ENCODE measurements at places on chromosomes 12 and 14.
A peak's percentile ranks its signal among the peaks of the same experiment; 100 is the strongest.

GRCh38 chr12:104133321-104133720 lies 4.7 kb downstream of the NFYB start:
- no peak for DNase-seq

GRCh38 chr14:79193689-79194477 lies 1017.4 kb downstream of the DIO2 start:
- DNase-seq, result no peak

GRCh38 chr12:31034372-31034771 lies 39.3 kb upstream of the DDX11 start:
- no peak for DNase-seq

DNA sequence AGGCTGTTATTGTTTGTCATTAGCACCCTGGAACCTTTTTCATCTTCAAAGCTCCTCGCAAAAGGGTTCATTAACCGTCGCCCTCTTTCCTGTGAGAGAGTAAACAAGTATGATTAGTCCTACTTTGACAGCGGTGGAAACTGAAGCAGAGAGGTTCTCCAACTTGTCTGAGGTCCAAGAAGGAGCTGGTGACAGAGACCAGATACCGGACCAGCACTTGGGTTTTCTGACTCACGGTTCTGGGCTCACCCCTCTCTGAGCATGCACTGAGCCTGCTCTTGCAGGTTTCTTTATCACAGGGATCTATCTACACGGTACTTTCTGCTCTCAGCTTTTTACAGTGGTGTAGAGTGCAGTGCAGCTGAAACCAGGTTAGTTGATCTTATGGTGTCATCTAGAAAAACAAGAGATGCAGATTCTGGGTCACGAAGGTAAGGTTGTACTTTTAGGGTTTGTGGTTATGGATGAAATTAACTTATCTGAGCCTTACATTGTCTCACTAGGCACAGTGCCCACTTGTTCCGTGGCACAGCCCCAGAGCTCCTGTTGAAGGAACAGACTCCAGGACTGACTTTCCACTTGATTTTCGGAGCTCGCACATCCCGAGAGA lies 62.1 kb downstream of the PPP2R5C start:
- DNase-seq, result peak; percentile 54

DNA sequence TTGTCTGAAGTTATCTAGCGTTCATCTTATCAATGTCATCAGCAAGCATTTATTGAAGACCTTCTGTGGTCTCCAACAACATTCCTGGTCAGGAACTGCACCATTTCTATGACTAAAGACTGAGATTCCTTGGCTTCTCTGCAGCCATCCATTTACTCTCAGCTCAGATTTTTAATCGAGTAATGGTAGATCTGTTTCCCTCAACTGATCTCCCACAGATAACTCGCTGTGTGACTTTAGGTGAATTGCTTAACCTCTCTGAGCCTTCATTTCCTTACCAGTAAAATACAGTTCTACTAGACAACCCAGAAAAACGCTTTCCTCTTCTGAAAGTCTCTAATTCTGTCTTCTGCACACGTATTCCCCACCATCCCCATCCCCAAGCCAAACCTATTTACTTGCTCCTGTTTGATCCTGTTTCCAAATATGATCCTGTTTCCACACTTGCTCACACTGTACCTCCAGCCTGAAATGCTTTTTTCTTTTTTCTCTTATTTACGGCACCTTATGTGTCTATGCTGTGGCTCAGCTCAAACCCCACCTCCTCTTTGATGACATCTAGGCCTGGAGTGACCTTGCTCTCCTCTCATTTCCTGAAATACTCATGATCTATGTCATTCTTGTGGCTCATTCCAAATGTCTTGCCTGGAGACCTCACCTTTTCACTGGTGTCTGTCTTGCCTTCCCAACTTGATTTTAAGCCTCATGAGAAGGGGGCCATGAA lies 21.8 kb downstream of the PLXNC1 start:
- DNase-seq, result no peak

DNA sequence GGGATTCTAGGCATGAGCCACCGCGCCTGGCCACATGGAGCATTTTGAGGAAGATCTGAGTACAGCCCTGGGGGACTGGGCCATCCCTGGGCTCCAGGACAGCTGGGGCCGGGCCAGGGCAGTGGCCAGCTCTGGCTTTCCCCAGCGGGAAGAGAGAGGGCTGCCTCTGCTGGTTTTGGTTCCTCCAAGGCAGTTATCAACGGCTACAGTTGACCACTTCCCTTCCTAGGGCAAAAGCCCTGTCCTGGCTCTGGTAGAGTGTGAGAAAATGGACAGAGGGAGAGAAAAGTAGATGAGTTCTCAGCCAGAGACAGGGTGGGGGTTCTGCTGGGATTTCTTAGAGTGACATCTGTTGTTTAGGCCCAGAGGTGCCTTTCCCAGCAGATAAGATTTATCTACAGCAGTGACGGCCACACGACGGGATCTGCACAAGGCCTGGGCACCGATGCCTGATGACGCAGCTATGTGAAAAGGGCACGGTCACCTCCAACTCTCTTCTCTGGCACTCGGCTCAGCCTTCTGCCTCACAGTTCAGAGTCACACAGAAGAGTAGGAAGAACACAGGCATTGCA lies 5.5 kb upstream of the HVCN1 start:
- no peak for DNase-seq

DNA sequence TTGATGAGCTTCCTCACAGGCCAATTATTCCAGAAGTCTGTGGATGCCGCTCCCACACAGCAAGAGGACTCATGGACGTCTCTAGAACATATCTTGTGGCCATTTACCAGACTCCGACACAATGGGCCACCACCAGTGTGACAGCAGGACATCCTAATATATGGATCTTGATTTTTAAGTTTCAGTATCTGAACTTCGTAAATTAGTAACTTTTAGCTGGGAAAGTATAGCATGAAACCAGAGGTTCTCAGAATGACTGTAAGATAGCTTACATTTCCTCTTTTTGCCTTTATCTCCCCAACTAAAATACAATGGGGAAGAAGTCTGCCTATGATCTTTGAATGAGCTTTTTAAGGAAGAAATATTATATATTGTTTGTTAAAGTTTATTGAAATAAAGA lies 87.0 kb downstream of the DNAI7 start:
- DNase-seq, result no peak

DNA sequence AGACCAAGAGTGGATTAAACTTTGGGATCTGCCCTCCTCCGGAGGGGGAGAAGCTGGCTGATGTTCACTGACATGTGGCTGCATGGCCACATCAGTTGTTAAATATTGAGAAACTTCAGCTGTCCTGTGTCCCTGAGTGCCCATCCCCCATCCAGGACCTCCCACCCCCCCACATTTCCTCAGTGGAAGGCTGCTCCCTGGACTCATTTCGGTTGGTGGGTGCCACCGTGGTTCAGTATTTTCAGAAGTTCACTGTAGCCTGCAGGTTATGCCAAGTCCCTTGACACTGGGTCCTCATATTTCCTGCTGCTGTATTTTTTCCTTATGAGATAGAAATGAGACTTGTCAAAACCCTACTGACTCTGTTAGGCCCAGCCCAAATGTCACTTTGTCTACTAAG lies 302.4 kb downstream of the CACNA1C start:
- DNase-seq, result no peak

DNA sequence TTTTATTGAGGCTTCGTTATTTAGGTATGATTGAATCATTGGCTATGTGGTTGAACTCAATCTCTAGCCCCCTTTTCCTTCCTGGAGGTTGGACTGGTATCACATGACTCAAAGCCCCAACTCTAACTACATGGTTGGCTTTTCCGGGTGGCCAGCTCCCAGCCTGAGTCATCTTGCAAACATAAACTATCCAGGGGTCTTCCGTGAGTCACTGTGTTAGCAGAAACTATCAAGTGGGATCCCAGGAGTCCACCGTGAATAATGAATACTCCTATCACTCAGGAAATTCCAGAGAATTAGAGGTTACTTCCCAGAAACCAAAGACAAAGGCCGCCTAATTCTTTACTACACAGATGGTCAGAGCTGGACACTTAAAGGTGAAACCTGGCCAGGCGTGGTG lies 19.7 kb upstream of the PLEKHD1 start:
- no peak for DNase-seq

GRCh38 chr14:51086044-51086443 lies 8.9 kb downstream of the TRIM9 start:
- DNase-seq, result no peak

DNA sequence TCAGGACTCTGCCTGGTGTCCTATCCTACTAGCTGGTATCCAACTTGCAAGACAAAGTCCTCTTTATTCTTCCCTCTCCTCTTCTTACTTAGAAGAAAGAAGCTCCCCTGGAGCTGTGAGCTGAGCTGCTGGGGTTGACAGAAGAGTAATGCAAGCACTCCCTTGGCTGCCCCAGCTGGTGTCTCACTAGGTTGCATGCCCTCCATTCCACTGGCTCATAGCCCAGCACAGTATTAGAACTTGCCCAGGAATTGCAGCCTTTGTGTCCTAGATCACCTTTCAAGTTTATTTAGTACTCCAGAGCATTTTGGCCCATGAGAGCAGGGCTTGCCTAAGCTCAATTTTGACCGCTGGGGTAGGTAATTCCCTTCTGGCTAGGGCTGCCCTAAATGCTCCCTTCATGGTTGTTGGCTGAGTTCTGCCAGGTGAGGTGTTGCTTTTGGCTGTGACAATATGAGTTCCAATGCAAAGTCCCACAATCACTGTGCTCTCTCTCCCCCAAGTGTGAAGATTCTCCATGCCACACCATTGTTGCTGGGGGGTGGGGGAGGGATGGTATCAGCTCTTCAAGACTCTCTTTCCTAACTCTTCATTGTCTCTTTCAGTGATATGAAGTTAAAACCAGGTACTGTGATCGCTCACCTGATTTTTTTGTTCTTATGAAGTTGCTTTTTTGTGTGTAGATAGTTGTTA lies 317.4 kb upstream of the DDHD1 start:
- DNase-seq, result no peak

DNA sequence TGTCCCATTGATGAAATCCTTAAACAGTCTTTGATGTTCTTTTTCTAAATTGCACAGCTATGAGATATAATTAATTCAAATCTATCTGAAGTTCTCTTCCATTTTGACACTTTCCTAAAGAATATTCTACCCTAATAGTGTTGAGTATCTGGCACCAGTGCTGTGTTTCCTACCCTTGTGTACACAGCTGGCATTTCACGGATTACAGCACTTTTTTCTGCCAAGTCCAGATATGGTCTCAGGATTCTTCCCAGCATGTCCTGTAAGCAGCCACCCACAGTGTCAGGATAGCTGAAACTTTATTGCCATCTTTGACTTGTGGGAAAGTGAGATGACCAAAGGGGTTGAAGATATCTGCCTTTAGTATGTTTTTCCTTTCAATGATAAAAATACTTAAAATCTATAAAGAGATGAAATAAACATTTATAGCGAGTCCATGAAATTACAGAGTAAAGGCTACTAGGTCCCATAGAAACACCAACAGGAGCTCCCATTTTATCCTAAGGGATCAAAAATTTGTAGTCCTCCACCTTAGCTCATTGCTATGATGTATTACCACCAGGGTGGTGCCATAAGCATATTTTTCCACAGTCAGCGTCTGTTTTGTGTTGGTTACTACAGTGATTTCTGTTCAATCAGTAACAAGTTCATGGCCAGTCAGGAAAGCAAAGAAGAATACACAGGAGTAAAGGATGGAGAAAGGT lies 96.7 kb downstream of the TRHDE start:
- no peak for DNase-seq

- no peak for DNase-seq
These were observed 36.2 kb upstream of the TMX1 start for GRCh38 chr14:51203881-51204280.

- no peak for DNase-seq
These were observed 22.0 kb downstream of the VSX2 start for GRCh38 chr14:74261288-74261687.

DNA sequence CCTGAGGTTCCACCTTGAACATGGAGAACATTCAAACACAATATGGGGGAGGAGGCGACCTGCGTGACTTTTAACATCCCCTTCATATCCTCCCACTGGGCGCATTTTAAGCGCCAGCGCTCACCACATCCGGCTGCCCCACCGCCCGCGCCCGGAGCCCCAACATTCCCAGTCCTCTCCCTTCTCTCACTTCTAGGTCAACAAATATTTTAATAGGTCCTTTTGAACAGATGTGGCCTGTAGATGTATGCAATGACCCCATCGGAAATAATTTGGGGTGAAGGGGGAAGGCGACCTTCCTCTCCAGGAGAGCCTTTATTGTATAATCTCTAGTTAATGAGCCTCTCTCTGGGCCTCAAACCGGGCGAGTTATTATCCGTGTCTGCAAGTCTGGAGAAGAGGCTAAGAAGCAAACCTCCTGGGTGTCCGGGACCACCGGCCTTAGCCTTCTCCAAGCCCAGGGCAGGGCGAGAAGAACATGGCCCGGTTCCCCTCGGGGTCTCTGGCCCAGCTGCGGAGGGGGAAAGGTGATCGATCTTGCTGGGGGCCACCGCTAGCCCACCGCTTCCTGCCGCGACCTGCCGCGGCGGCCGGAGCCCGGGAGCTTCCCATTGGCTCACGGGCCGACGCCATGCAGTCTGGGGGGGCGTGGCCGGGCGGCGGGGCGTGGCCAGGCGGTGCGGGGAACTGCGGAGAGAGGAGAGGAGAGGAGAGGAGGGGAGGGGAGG lies 83.2 kb upstream of the HMGA2 start:
- peak; percentile 24 for DNase-seq

DNA sequence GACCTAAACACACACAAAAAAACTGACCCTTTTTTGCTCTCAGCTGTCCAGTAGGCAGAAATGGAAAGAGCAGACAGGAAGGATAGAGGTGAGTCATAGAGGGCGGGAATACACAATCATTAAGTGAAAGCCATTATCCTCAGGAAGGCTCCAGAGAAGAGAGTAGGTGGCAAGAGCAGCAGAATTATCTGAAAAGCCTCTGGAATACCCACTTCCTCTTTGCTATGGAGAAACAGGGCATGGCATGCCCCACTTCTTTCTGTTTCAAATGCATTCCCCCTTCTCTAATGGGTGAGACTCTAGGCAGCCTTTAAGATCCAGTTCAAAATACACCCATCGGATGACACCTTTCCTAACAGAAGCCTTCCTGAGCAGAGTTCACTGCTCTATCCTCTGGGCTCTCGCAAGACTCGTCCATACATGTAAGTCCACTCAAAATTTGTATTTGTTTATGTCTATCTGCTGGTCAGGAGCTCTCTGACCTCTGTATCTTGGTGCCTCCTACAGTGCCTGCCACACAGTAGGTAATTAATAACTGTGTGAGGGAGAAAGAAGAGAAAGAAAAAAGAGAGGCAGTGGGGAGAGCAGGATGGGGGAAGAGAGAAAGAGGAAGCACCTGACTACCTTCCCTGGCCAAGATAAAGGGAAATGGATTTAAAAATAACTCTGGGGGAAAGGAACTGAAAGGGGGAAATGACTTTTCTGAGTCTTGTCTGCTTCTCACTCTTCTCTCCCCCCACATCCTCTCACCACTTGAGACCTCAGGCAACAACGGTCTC lies 8.5 kb downstream of the KLHL33 start:
- DNase-seq, result no peak

- no peak for DNase-seq
These were observed 11.2 kb upstream of the DHRS2 start for GRCh38 chr14:23624830-23625404.

DNA sequence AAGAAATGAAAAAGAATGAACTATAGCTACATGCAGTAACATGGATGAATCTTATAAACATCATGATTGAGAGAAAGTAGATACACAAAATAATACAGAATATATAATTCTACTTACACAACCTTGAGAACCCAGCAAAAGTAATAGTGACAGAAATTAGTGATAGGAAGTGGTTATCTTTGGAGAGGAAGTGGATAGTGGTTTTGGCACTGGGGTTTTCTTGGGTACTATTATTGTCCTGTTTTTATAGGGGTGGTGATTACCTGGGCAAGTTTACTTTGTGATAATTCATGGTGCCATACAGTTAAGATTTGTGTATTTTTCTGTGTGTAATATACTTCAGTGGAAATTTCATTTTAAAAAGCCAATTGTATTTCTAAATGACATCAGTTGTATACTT lies 352.7 kb downstream of the AEBP2 start:
- DNase-seq, result no peak

Data from stimulated activated CD8-positive, alpha-beta memory T cell treated with anti-CD3 and anti-CD28 coated beads, Interleukin-7, amount 100 ng/mL, for 1 hour (primary cell).